Hypothalamus (tissue), 51 donors: ENCODE measurements at places on chromosomes 2 and 18.

GRCh38 chr2:215022418-215022817 lies 116.0 kb downstream of the ABCA12 start:
- DNase-seq: no peak

GRCh38 chr2:189118386-189118785 lies 61.2 kb downstream of the COL5A2 start:
- no peak for DNase-seq

DNA sequence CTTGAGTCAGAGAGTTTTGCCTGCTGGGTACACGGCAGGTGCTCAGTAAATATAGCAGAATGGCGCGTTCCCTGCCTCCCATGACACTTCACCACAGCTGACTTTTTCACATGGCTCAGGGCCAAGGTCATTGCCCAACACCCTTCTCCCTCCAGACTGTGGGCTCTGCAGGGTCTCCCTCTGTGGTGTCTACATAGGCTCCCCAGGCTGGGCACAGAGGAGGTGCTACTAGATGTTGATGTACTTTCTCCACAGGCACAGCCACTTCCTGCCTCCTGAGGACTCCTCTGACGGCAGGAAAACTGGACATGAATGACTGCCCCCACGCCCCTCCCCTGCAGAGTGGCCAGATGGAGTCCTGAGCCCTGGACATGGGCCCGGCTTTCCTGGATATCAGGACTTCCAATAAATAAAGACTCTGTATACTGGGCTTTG lies 4.2 kb downstream of the CHCHD5 start:
- no peak for DNase-seq

- no peak for DNase-seq
Measured at GRCh38 chr18:75167759-75168618, 41.0 kb downstream of the PTGR3 start.

GRCh38 chr2:20222014-20222768 lies 2.7 kb downstream of the SDC1 start:
- no peak for DNase-seq

DNA sequence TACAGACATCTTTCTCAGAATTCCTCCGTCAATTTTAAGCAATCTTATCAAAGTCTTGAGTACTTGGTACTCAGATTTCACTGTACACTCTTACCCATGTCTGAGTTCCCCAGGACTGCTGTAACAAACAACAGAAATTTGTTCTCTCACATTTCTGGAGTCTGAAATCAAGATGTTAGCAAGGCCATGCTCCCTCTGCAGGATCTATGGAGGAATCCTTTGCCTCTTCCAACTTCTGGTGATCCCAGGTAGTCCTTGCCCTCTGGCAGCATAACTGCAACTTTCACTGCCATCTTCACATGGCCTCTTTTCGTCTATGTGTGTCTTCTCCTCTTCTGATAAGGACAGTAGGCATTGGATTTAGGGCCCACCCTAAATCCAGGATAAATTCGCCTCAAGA lies 17.1 kb upstream of the CACNB4 start:
- DNase-seq: no peak

DNA sequence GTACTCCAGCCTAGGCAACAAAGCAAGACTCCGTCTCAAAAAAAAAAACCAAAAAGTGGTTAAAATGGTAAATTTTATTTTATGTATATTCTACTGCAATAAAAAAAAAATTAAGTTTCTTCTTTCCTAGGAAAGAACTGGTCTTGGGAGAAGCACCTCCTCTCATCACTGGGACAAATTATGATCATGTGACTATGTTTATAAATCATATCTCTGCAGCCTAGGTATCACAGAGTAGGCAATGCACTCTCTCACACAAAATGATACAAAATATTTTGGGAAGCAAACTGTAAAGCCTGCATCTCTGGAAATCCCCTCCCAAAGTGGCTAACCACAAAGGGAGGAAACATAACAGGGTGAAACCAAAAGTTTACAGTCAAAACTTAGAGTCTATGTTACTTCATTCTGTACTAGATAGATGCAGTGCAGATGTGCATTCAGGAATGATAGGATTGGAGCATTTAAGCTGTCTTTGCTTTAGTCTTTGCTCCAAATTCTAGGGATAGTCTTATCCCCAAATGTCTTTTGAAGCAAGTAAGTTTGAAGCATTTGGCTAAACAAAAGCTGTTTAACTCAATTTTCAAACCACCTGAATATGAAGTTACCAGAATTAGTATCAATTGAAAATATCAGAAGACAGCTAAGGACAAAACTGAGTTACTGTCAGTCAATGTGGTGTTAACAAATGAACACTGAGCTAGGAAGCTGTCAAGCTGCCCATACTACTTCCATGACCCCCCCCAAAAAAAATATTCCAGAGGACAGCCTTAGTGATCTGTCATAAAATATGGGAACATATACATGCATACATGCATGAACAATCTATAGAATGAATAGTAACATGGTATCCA lies 21.1 kb upstream of the MALT1 start:
- DNase-seq: no peak

DNA sequence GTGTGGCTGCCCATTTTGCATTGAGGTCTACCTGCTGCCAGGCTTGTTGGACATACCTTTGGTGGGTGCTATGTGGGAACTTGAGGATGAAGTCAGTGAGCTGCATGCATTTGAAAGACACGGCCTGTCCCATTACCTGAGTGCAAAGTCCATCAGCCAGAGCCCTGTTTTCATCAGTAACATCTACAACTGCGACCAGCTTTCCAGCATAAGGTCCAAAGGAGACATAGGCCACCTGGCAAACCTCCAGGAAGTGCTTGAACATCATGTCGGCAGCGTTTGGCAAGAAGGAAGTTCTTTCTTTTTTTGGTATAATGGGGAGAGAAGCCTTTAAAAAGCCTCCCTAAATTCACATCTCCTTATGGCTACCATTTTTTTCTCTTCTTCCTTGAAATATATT lies 143.1 kb downstream of the FAM161A start:
- no peak for DNase-seq

- DNase-seq: no peak
Measured at GRCh38 chr2:129828792-129829191, 150.7 kb upstream of the RAB6C start.

DNA sequence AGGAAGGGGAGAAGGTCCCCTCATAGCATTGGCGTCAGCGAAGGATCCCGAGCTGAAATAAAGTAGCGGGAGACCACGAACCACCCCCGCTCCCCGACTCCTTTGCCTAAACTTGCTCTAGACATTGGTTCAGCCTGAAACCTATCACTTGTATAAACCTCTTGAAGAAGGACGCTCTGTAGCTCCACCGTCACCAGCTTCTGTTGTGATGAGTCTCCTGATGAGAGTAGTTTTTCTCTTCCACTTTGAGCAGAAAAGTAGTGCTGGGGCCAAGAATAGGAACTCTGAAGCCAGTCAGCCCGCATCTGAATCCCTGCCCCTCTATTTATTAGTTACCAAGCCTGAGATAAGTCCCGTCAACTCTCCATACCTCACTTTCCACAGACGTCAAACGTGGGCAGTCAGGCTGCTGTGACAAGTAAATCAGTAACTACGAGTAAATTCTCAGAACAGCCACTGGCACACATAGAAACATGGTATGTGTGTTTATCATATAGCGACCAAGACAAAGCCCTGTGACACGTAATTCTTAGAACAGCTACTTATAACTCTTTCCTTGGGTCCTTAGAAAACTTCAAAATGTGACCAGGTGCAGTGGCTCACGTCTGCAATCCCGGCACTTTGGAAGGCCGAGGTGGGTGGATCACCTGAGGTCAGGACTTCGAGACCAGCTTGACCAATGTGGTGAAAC lies 61.7 kb downstream of the CD226 start:
- DNase-seq: no peak

GRCh38 chr2:77513191-77513590 lies 9.0 kb downstream of the LRRTM4 start:
- no peak for DNase-seq

DNA sequence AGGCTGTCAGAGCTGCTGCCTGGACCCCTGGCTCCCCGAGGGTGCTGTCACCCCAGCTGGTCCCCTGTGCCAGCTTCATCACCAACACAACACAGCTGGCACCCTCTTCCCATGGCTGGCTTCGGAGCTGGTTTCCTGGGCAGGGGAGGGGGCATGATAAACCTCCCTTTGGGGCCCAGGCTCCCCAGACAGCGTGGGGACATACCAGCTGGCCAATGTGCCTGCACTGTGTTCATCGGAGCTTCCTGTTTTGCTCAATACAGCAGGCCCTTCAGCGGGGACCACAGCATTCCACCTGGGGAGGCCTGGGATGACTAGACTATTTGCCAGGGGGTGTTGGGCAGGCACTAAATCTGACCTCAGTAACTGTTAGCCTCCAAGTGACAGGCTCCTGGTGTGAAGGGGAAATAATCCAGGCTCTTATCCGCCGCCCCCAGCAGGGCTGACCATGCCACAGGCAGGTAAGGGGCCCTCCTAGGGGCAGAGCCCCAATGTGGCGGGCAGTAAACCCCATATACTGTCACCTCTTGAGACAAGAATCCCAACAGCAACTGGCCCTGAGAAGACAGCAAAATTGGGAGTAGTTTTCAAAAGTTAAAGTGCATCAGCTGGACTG lies 44.6 kb downstream of the EMX1 start:
- DNase-seq: no peak

DNA sequence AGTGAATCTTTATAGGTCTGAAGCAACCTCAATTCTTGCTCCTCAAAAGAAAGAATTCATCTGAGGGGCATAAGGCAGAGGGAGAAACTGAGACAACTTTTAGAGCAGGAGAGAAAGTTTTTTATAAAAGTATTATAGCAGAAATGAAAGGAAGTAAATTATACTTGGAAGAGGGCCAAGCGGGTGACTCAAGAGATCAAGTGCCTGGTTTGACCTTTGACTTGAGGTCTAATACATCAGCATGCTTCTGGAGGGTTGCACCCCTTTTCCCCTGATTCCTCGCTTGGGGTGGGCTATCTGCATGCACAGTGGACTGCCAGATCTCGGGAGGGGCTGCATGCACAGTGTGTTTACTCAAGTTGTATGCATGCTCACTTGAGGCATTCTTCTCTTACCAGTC lies 268.5 kb upstream of the LRATD1 start:
- no peak for DNase-seq

- DNase-seq: no peak
Measured at GRCh38 chr2:180647621-180648020, 332.8 kb upstream of the UBE2E3 start.

DNA sequence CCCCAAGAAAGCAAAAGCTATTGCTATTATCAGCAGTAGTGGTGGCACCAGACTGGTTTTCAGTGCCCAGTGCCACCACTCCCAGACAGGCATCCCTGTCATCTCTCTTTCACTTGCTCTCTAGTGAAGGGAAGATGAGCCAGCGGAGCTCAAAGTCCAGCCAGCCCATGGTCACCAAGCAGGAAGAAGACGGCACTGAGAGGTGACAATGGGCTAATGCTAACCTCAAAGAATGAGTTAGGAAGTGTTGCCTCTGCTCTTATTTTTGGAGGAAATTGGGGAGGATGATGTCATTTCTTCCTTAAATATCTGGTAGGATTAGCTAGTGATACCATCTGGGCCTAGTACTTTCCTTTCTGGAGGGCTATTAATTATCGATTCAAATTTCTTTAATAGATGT lies 1.7 kb downstream of the SP140 start:
- no peak for DNase-seq

DNA sequence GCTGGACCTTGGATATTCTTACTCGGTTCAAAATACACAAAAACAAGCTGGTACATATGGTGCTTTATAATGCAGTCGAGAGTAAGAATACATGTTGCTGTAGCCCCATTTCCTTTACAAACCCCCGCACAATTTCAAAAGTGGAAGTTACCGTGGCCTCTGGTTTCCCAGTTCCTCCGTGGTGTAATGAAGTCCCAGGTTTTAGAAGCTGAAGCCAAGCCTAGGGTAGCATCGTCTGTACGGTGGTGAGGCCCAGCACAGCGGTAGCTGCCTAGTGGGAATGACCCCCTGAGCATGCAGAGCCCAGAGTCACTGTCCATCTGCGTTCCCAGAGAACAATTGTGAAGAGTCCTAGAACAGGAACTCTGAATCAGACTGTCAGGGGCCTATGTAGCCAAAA lies 171.8 kb downstream of the ASXL3 start:
- DNase-seq: no peak

GRCh38 chr18:35827275-35827902 lies 145.1 kb upstream of the RMP24 start:
- DNase-seq: no peak

DNA sequence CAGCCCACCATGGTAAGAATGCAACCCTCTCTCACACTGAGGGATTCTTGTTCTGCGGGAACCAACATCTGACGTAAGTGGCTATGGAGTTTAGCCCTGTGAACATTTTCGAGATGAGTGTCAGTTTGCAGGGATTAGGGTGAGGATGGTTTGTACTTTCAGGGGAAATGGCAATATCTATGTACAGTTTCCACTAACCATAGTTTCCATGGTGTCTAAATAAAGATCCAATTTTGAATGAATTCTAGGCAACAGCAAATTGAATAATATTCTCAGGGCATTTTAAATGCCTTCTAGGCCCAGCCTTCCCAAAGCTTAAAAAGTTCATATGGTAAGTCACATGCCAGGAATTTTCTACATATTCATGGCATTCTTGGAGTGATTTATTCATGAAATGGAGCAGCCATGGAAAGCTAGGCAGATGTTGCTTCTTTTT lies 105.4 kb upstream of the MMADHC start:
- DNase-seq: no peak

DNA sequence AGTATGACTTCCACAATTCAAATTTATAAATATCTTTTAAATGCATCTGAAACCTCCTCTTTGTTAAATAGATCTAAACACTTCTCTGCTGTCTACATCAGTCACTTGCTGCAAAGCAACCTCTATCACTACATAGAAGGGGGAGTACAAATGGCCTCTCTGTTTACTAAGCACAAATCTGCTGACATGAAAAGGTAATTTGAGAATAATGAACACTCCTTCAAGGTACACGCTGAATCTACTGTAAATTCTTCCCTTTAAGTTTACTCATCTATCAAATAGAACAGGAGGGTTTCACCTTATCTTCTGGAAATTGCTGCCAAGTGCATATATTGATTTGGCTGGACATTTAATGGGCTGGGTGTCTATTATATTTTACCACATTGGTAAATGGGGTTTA lies 879.6 kb downstream of the SUCLG1 start:
- DNase-seq: no peak

- DNase-seq: no peak
Measured at GRCh38 chr18:26521617-26522016, 26.7 kb downstream of the KCTD1 start.

DNA sequence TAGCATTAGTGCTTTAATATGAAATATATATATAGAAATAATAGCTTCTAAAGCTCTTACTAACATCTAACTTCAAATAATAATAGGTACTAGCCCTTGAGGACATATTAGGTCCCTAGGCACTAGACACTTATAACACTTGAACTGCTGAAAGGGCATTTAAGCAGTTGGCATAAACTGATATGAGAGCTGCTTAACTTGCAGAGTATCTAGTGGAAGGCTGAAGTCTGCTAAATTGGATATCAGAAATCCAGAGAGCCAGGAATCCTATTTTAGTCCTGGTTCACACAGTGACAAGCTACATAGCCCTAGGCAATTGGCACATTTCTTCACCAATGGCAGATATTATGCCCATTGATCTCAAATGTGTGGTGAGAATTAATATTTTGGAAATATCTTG lies 326.9 kb upstream of the UBE2E3 start:
- no peak for DNase-seq
